AG09319 (cell line): ENCODE measurements at places on chromosomes 5 and 9.

GRCh38 chr9:127884976-127885490 is 7.6 kb upstream of the AK1 start:
- DNase-seq = no peak

DNA sequence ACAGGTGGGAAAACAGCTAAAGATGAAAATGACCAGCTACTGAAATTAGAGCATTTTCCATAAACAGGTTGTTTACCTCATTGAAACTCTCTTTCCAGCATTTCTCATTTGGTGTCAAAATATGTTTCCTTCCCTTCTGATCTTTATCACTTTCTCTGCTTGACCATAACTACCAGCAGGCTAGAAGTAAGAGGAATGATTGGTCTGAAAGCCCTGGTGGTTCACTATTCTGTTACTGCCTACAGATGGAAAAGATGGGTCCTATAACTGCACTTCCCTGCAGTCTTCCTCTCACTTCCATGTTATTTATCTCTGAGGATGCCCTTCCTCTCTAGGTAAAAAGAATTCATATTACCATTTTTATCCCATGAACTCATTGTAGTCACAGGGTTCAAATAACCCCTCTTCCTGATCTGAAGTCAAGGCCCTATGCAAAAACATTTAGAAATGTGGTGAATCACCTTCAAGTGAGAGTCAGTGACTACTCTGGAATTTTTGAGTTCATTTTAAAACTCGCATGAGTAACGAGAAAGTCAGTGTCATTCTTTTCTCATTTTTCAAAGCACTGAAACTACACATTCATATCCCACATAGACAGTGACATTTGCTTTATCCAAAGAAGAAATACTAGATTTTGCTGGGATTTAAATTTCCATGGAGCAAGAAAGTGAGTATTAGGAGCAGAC is 51.7 kb downstream of the ZNF474 start:
- no peak for DNase-seq

DNA sequence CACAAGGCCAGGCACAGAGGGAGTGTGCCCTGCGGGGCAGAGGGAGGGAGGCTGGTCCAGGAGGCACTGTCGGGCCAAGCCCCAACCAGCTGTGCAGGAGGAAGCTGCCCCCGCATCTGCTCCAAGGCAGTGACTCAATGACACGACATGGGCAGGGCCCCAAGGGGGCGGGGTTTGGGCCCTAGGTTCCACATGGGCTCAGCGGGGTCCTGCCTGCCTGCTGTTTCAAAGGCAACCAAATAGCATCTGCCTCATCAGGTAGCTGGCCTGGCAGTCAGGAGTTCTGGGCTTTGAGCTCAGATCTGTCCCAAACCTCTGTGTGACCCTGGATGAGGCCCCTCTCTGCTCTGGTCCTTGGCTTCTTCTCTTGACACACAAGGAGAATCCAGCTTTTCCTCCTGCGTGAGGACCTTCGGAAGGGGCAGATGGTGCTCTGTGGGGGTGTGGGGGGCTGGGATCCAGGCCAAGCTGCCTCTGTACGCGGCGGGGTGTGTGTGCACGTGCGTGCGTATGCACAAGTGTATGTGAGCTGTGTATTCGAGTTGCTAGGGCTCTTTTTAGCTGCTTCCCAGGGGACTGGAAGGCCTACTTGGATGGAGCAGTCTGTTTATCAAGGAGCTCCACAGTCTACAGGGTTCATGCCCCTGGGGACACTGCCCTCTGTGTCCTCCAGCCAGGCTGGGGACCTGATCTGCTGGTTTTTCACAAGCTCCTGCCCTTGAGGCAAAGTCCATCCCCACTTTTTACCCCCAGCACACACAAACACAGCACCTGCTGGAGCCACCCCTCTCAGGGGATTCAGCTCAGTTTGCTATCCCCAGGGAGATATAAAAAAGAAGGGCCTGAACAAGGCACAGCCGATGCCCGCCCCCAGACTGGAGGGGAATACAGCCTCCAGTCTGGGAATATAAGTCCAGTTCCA is 138.9 kb downstream of the RGS3 start:
- no peak for DNase-seq

DNA sequence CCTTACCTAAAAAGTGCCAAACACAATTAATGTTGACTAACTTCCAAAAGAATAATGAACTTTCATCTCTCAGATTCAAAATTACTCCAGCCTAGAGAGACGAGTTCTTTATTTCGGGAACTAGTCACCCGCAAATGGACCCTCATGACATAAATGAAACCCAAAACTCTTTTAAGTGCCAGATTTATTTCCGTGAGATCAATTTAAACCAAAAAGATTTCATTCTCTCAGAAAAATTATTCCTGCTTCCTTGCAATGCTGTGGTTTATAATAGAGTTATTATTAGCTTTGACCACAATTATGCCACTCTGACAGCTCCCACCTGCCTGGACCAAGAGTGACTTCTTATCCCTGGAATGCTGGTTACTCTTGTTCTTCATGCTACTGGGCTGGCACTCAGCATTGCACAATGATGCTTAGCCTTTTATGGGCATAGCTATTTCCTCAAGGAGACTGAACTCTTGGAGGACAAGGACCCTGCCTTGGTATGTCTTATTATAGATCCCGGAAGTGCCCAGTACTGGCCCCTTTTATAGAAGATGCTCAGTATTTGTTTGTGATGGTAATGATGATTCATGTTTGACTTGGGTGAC is 183.5 kb downstream of the SNX18 start:
- DNase-seq = peak; percentile 87

DNA sequence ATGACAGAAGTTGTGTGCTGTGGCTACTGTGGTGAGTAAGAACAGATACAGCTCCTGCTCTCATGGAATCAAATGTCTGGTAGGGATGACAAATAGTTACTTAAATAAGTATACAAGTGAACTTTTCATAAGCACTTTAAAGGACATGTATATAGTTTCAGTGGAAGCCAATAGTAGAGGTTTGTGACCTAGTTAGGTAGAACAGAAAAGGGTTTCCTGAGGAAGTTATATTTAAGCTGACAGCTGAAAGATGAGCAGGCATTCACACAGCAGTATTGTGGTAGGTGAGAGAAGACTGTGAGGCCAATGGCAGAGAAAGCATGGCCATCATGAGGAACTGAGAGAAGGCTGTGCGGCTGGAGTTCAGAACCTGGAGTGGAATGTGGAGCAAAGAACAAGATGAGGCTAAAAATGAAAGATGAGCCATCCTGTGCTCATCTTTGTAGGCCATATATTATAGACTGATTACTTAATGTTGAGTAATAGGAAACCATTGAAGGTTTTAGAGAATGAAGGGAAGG is 15.4 kb downstream of the FAM174A start:
- DNase-seq = no peak

GRCh38 chr9:121914604-121915303 is 178.4 kb downstream of the TTLL11 start:
- no peak for DNase-seq

- DNase-seq = no peak
These were observed 623.7 kb downstream of the BNC2 start for GRCh38 chr9:16246785-16247184.

DNA sequence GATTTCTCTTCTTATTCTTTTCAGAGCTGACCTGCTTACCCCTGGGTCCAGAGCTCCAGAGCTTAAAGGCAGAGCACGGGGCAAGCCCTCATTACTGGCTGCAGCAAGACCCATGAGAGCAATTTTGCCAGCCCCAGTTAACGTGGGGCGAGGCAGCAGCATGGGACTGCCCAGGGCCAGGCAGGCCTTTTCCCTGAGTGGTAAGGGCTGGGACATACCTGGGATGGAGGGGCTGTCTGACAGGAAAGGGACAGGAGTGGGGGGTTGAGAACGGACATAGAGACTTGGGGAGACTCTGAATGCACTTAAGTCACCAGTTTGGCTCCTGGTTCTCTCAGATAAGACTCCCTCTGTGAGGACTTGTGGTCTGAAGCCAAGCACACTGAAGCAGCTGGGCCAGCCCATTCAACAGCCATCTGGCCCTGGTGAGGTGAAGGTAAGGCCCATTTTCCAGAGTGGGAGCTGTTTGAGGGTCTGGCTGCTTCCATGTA is 26.2 kb downstream of the HMGXB3 start:
- DNase-seq = no peak

DNA sequence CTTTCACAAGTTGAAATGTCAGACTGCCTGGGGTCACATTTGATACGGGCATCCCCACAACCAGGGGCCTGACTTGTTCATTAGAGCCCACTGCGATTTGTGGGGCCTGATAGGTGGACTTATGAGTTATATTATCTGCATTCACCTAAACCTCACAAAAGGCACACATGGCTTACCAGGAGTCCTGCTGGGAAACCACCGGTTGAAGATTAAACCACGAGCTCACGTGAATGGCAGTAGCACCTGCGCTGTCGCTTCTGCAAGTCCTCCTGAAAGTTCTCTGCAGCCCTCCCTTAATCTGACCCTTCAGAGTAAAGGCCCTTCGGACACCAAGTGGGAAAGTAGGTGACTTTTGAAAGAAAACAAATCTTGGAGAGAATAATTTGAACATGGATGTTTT is 68.9 kb downstream of the PPIC start:
- DNase-seq = no peak

DNA sequence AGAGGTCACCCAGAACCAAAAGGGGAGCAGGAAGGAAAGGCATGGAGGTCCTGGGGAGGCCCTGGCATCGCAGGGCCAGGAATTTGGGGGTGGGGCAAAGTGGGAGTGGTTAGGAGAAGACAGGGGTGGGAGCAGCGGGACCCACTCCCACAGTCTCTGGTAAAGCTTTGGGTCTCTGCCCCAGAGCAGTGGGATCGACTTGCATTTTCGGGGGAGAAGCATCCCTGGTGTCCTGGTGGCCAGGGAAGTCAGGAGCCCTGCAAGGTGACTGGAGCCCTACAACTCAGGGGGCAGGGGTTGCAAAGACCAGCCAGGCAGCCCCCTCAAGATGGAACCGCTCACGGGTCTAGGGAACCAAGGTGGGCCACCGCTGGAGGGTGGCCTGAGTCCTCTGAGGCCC is 22.4 kb upstream of the GTF3C5 start:
- DNase-seq = no peak

GRCh38 chr5:138938526-138938925 is 63.4 kb upstream of the LRRTM2 start:
- no peak for DNase-seq

GRCh38 chr5:157915638-157916037 is 56.7 kb upstream of the CLINT1 start:
- DNase-seq = no peak

GRCh38 chr5:94928891-94929290 is 310.4 kb downstream of the SLF1 start:
- no peak for DNase-seq

- DNase-seq = no peak
These were observed 135.3 kb upstream of the DPYSL3 start for GRCh38 chr5:147645197-147645596.

GRCh38 chr9:9337129-9337528 is 1275.7 kb downstream of the PTPRD start:
- DNase-seq = no peak

DNA sequence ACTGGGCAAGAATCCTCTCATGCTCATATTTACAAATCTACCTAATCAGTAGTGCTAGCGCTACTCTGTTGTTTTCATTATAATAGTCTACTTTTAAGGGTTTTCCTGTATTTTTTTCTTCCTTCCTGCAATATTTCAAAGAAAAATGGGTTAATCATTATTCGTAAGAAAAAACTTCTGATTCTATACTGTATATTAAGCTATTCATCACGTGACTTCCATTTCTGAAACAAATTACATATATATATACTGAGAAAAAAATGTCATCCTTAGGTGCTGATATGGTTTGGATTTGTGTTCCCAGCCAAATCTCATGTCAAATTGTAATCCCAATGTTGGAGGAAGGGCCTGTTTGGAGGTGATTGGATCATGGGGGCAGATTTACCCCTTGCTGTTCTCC is 197.0 kb downstream of the FBXL17 start:
- DNase-seq = no peak

- no peak for DNase-seq
These were observed 481.9 kb downstream of the CTNND2 start for GRCh38 chr5:11422342-11422741.

- no peak for DNase-seq
These were observed 141.6 kb downstream of the NR3C1 start for GRCh38 chr5:143261748-143262392.

DNA sequence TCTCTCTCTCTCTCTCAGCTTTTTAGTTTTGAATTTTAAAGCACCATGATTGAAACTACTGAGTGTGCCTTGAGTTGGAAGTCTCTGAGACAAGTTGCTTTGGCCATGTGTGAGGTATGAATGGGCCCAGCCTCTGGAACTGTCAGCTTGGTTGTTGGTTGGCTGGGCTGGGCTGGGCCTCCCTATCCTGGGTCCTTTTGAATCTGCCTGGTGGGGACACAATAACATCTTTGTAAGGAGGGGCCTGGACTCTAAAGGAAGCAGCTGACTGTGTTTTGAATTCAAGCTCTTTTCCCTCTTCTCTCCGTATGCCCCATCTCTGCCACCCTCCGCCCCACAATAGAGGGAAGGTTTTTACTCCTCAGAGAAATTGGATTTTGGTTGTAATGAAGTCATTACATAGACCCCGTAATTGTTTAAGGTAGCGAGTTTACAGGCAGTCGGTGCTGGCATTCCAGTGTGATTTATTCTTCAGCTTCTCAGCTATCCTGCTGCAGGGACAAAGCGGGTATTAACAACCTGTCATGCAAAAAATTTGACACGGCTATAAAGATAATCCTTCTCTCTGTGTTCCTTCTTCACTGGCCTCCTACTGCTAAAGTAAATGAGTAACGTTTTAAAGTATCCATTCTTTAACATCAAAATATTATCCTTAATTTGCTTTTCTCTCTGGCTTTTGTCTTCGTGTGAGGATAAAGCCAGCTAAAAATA is 105.4 kb downstream of the DAPK1 start:
- DNase-seq = no peak

DNA sequence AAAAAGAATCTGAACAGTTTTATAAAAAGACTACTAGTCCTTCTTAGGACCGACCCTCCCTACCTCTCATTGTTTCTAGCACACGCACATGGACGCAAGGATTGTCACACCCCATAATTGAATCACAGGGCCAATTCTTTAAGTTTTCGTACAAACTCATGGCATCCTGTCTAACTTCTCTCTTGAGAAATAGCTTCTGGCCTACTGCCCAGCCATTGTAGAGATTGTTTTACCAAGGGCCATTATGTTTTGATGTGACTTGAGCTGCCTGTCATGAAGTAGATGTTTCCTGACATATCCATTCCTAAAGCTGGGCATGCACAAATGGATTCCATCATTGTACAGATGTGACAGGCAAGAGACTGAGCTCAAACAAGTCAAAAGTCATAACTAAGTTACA is 1672.1 kb upstream of the C9orf72 start:
- no peak for DNase-seq

DNA sequence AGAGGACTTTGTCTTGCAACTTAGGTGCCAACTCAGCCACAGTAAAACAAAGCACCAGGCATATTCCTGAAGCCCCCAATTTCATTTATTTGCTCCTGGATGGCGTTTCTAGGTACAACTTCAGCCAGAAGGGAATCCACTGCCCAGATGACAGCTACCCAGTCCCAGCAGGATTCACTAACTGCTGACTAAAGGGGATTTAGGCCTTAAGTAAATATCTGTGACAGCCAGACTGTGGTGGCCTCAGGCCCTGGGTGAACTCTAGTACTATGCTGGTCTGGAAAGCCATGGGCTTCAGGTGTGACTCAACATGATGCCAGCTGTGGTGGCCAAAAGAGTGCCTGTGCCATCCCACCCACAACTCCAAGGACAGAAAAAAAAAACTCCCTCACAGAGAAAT is 396.1 kb upstream of the CCNG1 start:
- no peak for DNase-seq

- no peak for DNase-seq
These were observed 91.3 kb downstream of the CAMSAP1 start for GRCh38 chr9:135815830-135816650.

- peak; percentile 93 for DNase-seq
These were observed 294.5 kb upstream of the TAS2R1 start for GRCh38 chr5:9924614-9925013.
